ENCODE measurements at places on chromosomes 11 and 22.
A peak's percentile ranks its signal among the peaks of the same experiment; 100 is the strongest.

GRCh38 chr11:16148301-16148931, 207.9 kb downstream of the SOX6 start:
- DNase-seq = no peak

- DNase-seq = peak; percentile 90
Measured at GRCh38 chr11:108616549-108616948, 23.0 kb upstream of the EXPH5 start.

DNA sequence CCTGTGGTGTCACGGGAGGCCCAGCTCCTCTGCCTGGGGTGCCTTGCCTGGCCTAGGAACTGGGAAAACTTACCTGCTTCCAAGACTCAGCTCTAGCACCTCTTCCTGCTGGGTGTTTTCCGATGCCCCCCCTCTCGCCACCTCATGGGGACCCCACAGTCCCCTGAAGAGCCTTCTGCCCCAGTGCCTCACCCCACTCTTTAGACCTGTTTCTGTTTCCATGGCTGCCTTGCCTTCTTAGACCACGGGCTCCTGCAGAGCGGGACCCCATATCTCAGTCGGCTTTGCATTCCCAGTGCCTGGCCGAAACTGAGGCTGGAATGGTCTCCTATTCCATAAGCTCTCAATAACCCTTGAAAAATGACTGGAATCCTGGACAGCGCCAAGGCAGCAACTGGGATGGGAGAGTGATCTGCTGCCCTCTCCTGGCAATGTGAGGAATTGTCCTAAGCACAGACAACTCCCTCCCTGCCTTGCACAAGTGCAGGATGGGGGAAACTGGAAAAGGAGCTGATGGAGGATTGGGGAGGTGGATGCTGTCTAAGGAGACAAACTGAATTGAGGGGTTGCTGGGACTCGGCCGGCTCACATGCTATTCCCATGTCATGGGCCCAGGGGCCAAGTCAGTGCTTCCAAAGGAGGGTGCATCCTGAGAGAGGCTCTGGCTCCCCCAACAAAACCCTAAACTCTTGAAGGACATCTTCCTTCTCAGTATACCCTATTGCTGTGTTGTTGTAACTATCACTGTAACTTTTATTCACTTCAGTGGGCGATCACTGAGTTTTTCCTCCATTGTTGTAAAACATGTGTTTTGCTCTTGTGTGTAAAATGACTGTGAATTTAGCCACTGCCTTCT, 26.6 kb upstream of the IL17RA start:
- peak; percentile 71 for DNase-seq

- no peak for DNase-seq
Measured at GRCh38 chr22:46121523-46122287, 28.6 kb upstream of the PPARA start.

- no peak for DNase-seq
Measured at GRCh38 chr11:64745189-64745520, 1.2 kb upstream of the RASGRP2 start.

- peak; percentile 45 for DNase-seq
Measured at GRCh38 chr11:121318848-121319834, 26.6 kb downstream of the SC5D start.

DNA sequence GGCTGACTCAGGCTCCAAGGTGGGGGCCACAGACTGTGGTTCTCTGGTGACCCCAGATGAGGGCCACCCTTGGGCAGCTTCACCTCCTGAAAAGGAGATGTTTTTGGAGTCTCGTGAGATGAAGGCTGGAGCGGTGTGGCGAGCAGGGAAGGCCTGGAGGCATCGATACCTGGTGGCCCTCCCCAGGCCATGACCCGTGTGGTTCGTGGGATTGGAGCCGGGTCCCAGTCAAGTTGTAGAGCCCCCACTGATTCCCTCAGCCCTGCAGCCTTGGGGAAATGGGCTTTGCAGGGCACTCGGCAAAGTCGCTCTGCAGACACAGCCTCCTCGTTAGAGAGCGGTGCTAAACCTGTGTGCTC, 1083.4 kb downstream of the BRD1 start:
- no peak for DNase-seq

DNA sequence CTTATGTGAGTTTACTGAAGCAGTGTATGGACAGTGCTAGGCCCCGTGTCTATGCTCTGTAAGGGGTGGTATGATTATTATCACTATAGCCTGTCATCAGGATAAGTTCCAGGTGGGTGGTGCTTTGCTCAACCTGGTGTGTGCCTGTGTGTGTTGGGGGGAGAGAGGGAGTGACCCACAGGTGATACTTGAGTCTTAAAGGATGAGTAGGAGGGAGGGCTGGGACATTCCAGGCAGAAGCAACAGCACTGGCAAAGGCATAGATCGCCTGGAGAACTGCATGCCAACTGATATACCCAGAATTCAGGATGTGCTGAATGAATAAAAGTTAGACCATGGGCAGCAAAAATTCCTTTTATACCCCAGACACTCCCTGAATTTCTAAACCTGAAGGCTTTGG, 4.5 kb downstream of the KIAA1671 start:
- DNase-seq = no peak

DNA sequence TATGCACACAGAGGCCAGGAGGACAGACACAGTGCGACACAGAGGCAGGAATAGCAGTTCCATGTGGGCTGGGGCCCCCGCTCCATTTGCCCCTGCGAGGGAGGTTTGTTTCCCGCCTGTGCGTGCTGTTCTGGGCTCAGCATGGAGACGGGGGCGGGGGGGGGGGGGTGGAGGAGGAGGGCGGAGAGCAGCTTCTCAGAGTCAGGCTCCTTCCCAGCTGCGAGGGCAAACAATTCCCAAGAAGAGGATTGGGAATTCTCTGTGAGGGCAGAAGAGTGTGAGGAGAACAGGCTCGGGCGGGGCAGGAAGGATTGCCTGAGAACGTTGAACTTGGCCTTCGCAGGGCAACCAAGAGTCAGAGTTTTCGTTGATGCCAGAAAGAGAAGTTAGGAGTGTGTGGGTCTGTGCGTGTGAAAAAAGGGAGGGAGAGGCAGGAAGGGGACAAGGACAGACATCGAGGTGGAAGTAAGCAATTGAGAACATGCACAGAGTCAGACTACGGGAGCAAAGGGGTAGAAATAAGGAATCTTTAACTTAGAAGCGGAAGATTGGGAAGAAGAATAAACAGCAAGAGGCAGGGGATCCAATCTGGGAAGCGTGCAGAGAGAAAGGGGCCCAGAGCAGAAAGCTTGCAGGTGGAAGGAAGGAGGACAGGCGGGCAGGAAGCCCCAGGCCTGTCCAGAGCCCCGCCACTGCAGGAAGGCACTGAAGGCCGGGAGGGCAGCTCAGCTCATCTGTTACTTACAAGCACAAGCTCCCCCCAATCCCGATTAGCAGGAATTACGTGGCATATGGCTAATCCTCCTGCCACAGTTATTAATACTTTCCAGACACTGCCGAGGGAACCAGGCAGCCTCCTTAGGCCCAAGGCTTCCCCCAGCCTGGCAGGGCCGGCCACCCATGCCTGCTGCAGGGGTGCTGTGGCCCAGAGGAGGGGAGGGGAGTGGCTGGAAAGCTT, 15.6 kb upstream of the JAM3 start:
- DNase-seq = no peak

DNA sequence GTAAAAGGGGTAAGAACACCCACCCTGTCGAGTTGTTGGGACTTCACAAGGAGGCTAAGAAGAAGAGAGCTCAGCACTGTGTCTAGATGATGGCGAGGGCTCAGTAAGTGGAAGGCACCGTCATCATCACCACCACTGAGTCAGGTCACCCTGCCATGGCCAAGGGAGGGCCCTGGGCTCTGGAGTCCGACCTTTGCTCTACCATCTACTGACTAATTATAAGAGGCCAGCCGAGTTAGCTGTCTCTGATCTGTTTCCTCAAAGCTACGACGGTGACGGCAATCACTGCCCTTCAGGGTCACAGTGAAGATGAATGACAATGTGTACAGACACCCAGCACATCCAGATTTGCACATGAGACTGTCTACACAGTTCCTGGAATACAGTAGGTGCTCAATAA, 29.3 kb downstream of the KIAA0930 start:
- no peak for DNase-seq

DNA sequence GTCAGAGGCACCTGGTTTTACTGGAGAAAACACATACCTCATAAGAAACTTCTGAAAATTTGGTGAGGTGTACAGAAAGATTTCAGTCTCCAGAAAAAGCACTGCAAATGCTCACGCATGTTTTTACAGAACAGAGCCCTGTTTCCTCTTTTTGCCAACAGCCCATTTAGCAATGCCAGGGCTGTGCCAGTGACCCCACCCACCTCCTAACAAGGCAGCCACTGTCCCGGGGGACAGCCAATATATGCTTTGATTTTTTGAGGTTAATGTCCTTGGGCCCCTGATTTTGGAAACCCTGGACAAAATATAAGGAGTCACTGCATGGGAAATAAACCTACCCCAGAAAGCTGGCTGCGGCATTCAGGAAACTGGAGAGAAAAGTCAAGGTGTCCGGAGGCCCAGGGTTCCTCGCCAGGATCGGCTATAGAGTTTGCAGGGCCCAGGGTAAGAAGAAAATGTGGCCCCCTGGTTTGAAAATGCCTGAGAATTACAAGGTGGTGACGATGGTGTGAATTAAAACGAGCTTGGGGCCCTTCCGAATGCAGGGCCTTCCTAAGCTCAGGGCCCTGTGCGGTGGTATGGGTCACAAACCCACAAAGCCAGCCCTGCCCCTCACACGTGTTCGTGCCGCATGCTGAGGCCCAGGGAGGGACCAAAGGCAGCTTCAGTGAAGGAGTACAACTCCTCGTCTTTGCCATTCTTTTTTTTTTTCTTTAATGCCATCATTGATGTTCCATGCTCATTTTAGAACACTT, 71.1 kb upstream of the WNT7B start:
- DNase-seq = no peak

- DNase-seq = peak; percentile 66
Measured at GRCh38 chr22:29716814-29717545, 2.8 kb upstream of the CABP7 start.

DNA sequence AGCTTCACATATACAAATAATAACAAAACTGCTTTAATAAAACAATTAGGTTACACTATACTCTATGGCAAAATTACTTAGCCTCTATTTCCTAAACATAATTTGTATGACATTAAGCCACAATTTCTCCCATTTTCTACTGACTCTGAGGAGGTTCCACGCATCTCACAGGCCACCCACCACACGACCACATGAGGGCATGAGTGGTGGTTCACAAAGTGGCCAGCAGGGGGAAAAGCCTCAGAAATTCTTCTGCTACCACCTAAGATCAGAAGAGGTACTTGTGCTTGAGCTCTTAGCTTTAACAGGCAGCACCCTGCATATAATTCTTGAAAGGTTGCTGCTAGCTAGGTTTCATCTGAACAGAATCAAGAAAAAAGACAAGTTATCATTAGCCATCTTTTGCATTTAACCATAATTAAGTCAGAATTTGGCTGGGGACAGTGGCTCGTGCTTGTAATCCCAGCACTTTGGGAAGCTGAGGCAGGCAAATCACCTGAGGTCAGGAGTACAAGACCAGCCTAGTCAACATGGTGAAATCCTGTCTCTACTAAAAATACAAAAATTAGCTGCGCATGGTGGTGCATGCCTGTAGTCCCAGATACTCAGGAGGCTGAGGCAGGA, 7.7 kb downstream of the LPXN start:
- DNase-seq = peak; percentile 66

DNA sequence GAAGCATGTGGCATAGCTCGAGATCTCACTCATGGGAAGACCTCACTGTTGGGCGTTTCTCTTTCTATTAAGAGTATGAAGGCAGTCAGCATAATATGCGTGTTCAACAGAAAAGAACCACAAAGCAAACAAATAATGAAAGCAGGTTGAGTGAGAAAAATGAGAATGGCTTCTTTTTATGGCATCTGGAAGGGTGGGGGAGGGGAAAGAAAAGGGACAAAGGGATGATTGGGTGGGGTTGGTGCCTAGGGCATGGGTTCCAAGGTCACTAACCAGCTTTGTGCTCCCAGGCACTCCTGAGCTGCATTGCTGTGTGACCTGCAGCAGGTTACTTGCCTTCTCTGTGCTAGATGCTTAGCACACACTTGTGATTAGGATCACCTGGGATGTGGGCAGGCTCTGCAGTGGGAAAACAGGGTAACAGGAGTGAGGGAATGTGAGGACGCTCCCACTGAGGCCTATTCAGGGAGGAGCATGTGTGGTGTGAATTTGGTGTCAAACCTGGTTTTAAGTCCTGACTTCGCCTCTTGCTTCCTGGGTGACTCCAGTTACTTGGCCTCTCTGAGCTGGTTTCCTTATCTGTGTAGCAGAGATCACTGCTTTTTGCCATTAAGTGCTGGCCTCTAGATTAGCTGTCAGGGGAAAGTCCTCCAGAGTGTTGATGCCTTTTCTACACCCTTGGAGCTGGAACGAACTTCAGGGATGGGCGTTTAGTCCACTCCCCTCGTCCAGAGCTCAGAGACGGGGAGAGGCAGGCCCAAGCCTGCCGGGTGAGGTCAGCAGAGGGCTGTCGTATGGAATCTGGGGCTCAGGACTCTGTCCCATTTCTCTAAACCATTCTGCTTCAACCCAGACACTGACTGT, 74.8 kb downstream of the KIAA1671 start:
- DNase-seq = no peak

GRCh38 chr11:59164028-59164427, 7.9 kb upstream of the DTX4 start:
- DNase-seq = no peak

GRCh38 chr22:40241200-40241763, 63.6 kb downstream of the TNRC6B start:
- no peak for DNase-seq

GRCh38 chr11:130141561-130142341, 17.8 kb upstream of the ST14 start:
- no peak for DNase-seq

DNA sequence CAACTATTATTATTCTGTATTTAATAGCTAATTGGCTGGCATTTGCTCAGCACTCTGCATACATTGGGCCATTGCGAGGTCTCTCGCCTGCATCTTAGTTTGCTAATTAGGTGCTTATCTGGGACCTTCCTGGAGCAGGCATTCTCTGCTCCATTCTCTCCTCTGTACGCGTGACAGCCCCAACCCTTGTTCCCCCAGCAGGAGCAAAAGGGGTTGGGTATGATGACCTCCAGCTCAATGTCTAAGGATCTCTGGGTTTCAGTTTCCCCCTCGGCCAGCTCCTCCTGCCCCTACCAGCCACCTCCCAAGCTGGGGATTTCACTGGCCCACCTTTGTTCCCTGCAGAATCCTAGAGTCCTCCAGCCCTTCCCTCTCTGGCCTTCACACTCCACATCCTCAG, 9.7 kb upstream of the LGALS2 start:
- DNase-seq = no peak

- DNase-seq = no peak
Measured at GRCh38 chr11:5269715-5270147, at the start of gene HBE1. Gene HBE1 (minus strand): TSS chr11:5269945. CDS start chr11:5269890, 55 bp downstream.

GRCh38 chr11:70763606-70764005, 365.3 kb downstream of the CTTN start:
- no peak for DNase-seq

GRCh38 chr22:46984751-46985506, 222.5 kb downstream of the TBC1D22A start:
- peak; percentile 33 for DNase-seq

DNA sequence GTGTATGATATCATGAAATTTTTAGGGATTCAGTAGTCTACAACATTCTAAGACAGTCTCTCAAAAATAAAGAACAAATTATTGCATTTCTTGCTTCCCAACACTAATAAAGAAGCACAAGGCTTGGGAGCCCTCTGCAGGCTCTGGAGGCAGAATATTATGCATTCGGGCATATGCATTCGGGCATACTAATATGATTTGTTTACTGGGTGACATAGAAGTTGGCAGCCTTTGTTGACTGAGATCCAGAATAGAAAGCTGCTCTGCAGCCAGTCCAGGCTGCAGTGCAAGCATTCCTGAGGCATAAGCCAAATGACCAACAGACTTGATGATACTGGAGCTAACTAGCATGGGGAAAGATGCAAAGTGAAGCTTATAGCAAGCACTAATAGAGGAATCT, 945.5 kb downstream of the OPCML start:
- no peak for DNase-seq
